ENCODE measurements at places on chromosomes 11 and 22.

DNA sequence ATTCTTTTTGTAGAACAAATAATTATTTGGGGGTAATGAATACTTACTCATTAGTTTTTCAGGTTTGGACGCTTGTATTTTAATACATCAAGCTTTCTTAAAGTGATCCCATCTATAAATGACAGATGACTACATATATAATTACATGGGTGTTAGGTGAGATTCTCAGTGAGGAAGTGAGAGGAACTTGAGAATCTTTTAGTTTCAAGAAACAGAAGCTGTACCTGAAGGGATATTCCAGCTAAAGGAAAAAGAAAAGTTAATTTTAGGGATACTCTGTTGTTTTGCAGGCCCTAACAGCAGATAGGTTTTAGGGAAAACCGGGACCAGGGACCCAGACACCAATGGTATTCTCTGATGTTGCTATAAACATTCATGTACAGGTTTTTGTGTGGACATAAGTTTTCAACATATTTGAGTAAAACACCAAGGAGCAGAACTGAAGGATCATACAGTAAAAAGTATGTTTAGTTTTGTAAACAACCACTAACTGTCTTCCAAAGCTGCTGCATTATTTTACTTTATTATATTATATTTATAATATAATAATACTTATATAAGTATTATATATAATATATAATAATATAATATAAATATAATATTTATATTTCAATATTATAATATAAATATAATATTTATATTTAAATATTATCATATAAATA is 24.1 kb upstream of the PHOX2A start:
- DNase-seq: no peak

DNA sequence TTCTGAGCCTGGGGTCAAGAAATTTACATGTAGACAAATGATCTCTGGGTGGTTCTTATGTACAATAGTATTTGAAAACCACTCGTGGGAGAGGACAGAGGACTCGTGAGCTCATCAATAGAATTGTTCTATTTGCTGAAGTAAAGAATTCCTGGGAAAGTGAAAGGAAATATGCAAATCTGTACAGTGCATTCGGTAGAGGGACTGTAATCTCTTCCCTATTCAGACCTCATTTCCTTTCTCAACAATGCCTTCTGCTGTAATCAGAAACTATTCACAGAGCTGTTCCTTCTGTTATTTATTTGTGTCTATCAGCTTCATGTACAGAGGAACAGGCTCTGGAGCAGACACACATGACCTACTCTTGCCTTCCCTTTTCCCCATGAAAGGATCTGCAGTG is 709.4 kb upstream of the KIRREL3 start:
- no peak for DNase-seq

- DNase-seq: no peak
These were observed 12.3 kb upstream of the ARAP1 start for GRCh38 chr11:72764503-72764902.

DNA sequence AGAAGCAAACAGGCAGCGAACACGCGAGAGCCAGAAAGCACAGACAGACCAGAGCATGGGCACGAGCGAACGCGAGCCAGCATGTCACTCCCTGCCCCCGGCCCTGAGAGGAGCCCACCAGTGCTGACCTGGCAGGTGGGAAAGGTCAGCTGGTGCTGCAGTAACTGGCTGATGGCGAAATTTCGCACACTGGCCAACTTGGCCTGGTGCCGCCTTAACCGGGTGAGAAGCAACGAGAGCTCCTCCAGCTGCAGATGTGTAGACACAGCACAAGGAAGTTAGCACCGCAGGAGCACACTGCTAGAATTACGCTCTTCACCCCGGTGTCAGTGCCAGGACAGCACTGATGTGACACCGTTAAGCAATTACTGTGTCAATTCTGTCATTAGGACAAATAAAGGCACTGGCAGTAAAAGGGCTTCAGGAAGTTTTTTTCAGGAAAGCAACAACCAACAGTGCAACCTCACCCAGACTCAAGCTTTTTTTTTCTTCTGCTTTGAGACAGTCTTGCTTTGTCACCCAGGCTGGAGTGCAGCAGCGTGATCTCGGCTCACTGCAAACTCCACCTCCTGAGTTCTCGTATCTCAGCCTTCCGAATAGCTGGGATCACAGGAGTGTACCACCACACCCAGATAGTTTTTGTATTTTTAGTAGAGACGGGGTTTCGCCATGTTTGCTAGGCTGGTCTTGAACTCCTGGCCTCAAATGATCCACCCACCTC is 76.8 kb downstream of the C11orf58 start:
- DNase-seq: no peak

DNA sequence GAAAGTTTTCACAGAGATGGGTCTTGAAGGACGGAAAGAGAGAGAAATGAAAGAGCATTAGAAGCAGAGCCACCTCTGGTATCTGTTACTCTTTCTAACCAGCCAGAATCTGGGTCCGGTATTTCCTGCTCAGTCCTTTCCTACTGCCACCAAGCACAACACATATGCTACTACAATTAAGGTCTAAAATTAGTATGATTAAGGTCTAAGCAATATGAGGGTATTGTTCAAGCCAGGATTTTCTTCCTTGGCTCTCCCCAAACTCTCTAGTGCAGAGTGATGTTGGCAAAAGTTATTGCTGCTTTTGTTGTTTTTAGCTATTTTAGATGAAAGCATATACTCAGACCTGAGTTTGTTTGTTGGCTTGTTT is 59.2 kb upstream of the EED start:
- no peak for DNase-seq

DNA sequence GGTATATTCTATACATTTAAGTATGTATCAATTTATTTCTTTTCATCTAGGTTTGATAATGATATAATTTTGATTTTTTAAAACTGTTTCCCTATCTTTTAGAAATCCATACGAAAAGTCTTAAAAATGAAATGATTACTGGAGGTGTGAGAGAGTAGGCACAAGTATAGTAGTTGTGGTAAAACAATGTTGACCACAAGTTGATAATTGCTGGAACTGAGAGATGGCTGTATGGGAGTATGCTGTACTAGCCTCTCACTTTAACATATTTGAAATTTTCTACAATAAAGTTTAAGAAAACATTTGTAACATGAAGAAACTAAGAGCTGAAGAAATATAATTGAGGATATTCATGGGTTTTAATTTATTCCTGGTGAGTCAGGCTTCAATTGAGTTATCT is 30.0 kb downstream of the FSHB start:
- DNase-seq: no peak

DNA sequence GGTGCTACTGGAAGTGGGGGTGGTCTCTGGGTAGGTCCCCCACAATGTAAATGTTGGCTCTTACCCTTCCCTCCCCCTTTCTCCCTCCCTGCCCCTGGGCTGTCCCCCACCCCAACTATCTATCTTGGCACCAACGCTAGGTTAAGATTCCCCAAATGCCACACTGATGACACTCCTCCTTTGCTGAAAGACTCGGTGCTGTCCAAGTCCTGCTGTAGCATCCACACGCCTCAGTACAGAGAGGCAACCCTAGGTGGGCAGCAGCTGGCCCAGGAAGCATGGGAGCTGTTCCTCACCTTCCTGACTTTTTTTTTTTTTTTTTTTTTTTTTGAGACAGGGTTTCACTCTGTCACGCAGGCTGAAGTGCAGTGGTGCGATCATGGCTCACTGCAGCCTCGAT is 3.4 kb upstream of the KCTD17 start:
- no peak for DNase-seq

- no peak for DNase-seq
These were observed 42.6 kb downstream of the APLP2 start for GRCh38 chr11:130112071-130112830.

Measured in AG04450 (cell line).